Activated naive CD4-positive, alpha-beta T cell (primary cell): ENCODE measurements at places on chromosomes 12 and 14.

DNA sequence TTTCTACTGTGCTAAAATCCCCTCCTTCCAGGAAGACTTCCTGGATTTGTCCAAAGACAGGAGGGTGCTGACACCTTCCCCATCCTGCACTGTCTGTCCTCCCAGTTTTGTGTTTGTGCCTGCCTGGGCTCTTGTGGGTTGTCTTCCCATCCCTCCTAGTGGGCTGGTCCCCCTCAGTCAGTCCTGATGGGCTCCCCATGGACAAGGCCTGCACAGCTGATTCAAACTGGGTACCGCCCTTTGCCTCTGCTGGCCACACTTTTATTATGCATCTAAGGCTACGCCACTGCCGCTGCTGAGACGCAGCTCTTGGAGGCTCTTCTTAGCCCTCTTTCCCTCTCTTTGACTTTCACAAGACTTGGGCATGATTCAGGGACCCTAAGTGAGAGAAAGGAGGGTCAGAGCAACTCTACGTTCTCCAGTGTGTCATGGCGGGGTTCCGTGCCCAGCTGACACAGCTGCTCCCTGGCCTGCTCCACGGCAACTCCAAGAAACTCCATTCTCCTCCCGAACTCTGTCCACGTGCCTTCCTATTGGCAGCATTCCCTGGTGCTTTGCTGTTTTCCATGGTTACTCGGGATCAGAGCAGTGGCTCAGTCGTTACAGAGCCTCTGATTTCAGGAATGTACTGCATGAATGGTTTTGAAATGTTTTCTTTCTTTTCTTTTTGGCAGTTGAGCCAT lies 3.8 kb upstream of the KRT85 start:
- DNase-seq, result no peak

DNA sequence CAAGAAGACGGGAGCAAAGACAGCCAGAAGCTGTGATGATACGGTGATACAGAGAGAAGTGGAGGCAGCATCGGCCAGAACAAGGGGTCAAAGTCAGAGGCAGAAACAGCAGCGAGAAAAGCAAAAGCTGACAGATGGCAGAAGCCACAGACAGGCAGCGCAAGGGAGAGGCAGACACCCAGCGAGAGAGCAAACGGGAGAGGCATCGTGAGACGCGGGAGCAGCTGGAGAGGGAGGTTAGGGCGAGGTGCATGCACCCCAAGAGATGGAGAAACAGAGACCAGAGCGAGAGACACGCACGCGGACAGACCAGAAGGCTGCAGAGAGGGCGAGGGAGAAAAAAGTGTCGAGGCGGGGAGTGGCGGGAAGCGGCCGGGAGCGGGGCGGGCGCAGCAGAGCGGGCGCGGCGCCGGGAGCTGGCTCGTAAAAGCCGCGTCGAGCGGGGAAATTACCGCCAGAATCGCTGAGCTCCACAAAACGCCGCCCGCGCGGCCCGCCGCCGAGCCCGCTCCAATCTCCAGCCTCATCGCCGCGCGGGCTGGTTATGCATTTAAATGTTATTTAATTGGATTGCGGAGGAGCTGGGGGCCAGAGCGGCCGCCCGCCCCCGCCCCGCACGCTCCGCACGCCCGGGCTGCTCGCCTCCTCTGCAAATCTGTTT lies 15.6 kb downstream of the SMUG1 start:
- DNase-seq, result no peak

GRCh38 chr12:3718100-3718499 lies 34.8 kb downstream of the CRACR2A start:
- no peak for DNase-seq

DNA sequence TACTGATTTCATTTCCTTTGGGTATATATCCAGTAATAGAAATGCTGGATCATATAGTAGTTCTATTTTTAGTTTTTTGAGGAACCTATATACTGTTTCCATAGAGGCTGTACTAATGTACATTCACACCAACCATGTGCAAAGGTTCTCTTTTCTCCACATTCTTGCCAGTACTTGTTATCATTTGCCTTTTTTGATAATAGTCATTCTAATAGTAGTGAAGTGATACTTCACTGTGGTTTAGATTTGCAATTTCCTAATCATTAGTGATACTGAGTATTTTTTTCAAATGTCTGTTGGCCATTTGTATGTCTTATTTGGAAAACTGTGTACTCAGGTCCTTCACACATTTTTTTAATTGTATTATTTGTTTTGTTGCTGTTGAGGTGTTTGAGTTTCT lies 148.2 kb upstream of the NAV3 start:
- no peak for DNase-seq

GRCh38 chr14:23432102-23432925 lies 3.1 kb downstream of the MYH7 start:
- DNase-seq, result no peak

DNA sequence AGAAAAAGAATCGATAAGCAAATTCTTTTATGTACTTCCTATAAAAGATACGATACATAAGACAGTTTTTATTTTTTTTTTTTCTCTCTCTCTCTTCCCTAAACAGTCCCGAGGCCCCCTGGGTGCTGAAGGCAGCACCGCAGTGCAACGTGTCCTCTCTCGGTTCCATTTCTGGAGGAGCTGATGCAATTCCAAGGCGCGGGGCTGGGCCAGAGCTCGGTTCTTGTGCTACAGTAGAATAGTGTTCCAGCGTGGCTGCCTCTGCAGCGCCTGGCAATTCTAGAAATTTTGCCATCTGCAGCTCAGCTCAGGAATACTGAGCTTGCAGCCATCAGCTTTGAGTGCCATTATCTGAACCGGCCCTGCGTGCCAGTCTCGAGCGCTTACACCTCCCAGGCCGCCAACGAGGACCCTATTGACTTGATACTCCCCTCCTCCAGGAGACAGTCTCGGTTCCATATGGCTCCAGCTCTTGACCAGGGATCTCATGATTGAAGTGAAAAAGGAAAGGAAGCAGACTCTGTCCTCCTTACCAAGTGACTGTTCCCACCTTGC lies 630 bp downstream of the ALDH1L2 start:
- no peak for DNase-seq

DNA sequence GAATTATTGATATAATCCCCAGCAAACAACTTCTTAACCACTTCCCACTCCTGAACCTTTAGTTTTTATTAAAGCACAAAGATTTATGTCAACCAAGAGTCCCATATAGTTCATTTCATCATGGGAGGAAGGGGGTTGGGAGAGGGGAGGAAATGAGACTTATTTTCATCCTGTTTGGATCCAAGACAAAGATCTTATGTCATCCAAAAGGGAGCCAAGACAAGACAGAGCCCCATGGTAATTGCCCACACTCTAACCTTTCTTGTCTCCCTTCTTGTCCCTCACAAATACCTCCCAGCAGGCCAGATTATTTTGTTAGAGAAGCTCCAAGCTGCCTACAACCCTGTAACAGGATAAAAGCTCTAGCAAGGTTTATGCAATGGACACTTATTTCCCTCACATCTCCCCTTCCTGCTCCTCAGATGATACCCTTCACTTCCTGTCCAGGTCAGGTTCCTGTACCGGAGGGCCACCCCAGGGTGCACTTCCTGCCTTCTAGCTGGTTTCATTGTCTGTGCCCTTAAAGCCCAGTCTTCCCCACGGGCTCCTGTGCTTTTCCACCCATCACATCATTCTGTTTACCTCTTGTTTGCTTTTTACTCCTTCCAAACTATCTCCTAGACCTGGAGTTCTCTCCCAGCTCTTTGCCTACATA lies 123.7 kb upstream of the MDM1 start:
- DNase-seq, result no peak

GRCh38 chr12:120276734-120277133 lies 11.2 kb upstream of the PXN start:
- DNase-seq, result no peak

DNA sequence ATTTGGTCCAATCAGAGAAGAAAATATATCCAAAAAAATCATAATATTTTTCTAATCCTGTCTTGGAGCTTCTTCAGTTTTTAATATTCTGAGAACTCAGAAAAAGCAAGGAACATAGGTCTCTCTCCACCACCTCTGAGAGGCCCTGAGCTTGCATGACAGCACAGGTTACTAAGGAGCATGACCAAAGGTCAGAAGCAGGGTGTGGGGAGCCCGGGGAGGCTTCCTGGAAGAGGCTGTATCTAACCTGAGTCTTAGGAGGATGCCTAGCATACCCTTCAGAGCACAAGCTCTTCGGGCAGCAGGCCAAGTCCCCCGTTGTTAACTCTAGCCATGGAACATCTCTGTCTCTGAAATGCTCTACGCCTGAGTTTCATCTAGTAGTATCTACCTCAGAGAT lies 15.7 kb upstream of the STON2 start:
- DNase-seq, result no peak

DNA sequence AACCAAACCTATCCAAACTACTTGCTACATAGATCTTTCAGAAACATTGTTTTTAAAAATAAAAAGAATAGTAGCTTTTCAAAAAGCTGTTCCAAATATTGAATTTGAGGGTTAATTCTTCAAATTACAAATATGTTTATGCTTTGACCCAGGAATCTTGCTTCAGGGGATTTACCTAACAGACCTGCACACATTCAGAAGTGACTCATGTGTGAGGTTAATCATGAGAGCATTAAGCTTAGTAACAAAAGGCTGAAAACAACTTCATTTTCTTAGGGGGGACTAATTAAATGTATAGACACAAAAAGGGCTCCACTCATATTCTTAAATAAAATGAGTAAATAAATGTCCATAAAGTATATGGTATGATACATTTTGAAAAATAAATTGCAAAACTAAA lies 672.4 kb upstream of the FLRT2 start:
- DNase-seq, result no peak

DNA sequence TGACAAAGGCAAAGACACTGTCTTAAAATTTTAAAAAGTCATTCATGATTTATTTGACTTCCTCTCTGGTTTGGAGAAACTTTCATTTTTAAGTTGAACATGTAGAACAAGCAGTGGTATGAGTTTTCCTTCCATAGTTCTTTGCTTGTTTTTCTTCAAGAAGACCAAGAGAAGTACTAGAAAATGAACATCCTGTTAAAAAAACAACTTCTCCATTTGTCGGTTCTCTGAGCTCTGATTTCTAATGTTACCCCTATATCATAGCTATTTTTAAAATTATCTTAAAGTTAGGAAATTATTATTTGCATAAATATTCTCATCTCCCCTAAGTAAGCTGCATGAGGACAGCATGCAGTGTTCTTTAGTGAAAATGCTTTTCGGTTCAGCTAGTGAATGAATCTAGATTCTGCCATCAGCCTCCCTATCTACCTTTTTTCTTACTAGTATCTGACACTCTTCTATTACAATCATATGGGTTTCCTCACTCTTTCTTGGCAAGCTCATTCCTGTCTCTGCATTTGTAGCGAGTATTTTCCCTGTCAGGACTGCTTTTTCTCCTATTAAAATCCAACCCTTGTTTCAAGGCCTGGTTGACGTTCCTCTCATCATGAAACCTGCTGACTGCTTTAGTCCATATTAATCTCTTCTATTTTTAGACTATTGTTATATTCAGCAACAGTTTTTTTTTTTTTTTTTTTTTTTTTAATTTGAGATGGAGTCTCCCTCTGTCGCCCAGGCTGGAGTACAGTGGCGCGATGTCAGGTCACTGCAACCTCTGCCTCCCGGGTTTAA lies 15.8 kb downstream of the DIP2B start:
- DNase-seq, result no peak

DNA sequence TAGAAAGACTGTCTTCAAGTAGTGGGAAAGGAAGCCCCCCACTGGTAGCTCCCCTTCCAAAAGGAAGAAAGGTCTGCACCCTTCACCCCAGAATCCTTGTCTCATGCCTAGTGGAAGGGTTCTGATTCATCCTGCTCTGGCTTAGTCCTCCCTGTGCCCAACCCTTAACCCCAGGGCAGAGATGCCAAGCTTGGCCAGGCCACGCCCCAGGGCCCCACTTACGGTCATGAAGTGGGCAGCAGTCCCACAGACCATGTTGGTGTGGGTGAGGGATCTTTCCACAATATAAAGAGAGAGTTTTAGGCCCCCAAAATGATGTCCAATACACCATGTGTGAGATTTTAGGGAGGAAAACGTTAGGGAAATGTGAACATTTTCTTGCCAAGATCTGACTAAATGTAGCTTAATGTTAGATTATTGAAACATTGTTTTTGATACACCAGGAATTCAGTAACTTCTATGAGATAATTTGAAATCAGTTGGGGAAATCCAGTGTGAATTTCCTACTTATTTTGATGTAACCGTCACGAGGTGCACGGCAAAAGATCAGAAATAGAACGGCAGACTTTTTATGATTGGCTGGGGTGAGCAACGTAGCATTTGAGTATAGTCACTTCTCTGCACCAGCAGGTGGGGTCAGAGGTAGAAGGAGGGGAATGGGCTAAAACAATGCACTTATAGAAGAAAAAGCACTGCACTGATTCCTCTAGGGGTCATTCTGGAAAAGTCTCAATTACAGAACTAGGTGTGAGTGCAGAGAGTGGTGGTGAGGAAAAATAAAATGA lies 8.2 kb upstream of the SSPN start:
- no peak for DNase-seq

DNA sequence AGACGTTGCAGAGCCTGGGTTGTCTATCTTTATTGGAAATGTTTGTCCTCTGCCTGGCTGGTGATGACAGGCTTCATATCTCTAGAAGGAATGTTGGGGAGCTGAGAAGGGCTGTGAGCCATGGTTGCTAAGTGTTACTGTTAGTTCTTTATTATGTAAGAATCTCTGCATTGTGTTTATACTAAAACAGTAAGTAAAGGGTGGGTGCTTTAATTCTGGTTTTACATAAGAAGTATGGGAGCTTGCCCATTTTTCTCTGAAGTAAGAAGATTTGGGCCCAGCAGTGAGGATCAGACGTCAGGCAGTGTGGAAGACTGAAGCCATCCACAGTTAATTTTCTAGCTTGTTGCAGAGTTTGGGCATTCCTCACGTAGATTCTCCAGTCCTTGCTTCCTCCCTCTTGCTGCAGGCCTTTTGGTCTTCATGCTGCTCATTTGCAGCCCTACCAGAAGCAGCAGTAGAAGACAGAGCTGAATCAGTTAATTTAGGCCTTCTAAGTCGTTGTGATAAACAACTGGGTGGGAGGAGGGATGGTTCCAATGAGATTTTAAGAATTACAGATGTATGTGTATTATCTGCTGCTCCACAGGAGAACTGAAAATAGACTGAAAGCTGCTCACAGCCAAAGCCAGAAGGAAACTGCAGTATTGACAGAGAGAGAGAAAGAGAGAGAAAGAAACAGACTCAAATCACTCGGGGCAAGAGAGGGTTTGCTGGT lies 21.4 kb downstream of the WNT5B start:
- DNase-seq, result no peak

- peak; percentile 19 for DNase-seq
Measured at GRCh38 chr14:97703006-97703760, 906.0 kb downstream of the VRK1 start.

DNA sequence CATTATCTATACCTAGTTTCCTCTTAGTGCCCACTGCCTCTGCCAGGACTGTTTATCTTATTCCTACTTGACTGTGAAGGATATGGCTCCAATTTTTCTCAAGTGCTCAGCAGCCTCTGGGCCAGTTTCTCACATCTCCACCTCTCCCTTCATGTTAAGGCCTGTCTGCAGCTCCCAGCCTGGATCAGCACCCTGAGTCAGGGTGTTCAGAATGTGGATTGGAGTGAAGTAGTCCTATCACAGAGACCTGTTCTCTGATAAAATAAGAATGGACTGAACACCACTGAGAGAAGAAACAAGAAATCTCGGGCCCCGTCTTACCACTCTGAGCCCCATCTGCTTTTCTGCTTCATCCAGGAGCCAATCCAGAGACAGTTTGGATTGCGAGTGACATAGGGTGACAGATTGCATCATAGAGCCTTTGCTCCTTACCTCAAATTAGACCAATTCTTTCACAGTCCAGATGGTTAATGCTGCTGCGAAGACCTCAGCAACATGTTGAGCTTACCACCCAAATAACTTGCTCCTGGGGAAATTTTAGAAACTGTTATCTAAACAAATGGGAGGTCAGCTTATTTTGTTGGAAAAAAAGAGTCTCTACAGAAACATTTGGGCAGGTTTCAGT lies 473.1 kb downstream of the PDZRN4 start:
- DNase-seq, result no peak
